ENCODE measurements at places on chromosomes 6 and 20. TPM values are rescaled to one million over a fixed set of nuclear protein-coding genes. Genes with fewer than 3 reads are reported as not detected.

DNA sequence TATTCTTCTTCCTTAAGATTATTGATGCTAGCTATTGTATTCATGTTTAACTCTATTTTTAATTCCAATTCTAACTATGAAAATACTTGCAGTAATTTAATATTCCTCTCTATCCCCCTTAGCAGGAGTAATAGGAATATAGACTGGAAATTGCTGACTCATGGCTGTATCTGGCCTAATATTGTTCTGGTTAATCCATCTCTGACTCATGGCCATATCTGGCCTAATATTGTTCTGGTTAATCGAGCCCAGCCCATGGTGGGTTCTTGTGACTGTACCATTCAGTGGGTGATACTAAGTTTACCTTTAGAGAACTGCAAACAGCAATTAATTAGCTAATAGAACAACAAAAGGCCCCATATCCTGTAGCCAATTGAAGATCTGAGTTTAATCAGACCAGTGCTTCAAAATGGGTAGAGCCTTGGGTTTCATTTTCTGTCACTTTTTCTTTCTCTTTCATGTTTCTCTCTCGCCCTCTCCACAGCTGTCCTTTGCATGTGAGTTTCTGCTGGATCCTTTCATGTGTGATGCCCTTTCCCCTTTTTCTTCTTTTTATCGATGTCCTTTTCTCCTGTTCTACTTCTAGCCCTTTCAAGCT, 50.6 kb downstream of the SLC22A3 start:
- H3K4me1 ChIP-seq, result peaks cover 4% of the 10 kb centered on the region
- H3K27me3 ChIP-seq, result no peaks in the 10 kb centered on the region
- no peak overlapping the region for H3K4me3 ChIP-seq

GRCh38 chr6:170316071-170316470, 9.5 kb downstream of the FAM120B start:
- no peaks in the 10 kb centered on the region for H3K27me3 ChIP-seq
- H3K4me1 ChIP-seq, result peaks cover 10% of the 10 kb centered on the region
- DNase-seq, result no peak
- no peak overlapping the region for H3K4me3 ChIP-seq
- H3K27ac ChIP-seq, result no peak overlapping the region

GRCh38 chr6:3314176-3314575, 55.4 kb downstream of the PSMG4 start:
- no peaks in the 10 kb centered on the region for H3K27me3 ChIP-seq
- H3K4me3 ChIP-seq, result no peak overlapping the region
- peaks cover 9% of the 10 kb centered on the region for H3K4me1 ChIP-seq
- no peak overlapping the region for H3K27ac ChIP-seq
- DNase-seq, result no peak

DNA sequence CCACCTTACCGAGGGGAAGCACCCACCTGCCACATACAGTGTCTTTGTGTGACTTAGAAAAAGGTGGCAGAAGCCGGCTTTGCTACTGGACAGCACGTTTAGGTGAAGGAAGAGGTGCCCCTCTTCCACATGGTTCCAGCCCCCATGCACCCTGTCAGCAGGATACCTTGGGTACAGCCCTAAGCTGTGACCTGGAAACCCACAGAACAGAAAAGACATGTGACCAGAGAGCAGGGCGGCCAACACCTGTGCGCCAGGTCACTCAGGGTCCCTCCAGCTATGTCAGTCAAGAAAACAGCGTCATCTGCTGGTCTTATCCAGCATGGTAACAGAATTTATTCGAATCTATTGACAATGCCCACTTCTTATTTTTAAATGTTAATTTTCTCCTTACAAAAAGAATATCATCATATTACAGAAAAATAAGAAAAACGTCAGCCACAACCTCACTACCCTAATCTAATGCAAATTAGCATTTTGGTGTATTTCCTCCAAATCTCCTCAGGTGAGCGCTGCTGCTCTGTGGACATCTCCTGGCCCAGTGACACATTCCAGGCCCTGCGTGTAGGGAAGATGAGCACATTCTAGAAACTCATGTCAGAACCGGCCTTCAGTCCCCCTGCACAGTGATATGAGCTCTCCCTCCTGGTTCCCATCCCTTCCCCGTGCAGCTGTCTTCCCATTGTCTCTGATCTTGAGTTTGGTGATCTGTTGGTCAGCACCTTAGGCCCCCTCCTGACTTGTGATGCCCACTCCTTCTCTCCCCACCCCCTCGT, 37.2 kb downstream of the GTF2H5 start:
- DNase-seq, result no peak
- H3K36me3 ChIP-seq, result no peaks in the 10 kb centered on the region
- no peak overlapping the region for H3K4me3 ChIP-seq
- no peaks in the 10 kb centered on the region for H3K27me3 ChIP-seq

The C6orf58 gene
- 0.82 TPM for total RNA-seq

DNA sequence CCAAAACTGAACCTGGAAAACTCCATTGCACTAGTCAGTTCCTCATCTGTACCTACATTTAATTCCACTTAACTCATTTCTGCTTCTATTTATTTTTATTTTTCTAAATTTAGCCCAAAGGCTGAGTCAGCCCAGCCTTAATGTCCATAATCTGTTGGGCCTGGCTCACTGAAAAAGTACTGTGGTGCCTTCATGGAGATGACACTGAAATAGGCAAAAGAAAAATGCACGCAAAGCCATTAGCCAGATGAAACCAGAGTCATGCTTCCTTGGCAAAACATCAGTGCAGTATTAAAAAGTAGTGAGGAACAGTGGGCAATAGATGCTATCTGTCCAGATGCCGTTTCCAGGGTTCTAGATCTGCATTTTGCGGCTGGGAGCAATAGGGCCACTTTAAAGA, 14.7 kb upstream of the PLCB4 start:
- no peak overlapping the region for H3K27ac ChIP-seq
- no peak overlapping the region for H3K4me3 ChIP-seq
- no peaks in the 10 kb centered on the region for H3K27me3 ChIP-seq

DNA sequence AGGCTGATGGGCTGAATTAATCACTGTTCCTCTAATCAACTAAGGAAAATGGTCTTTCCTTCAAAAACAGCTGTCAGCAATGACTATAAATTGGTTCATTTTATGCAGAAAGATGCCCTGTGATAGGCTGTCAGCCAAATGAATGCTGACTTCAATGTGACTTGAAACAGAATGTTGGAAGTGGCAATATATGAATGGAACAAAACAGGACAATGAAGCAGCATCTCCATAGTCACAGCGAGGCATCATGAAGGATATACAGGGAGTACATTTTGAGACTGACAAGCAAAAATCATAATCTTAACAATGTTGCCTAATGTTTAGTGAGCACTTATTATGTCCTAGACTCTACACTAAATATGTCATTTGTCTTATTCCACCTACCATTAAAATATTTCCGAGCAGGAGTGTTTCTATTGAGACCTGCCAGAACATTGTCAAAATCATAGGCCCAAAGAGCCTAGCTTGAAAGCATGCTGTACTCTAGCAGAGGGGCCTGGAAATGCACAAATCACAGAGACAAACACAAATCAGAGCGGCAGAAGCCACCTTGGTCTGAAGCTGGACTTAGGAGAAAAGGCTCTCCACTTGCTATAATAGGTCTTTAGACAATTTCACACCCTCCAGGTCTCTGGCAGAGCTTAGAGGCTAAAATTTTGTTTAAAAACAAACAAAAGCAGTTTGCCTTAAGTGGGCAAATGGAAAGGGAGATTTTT, 63.3 kb downstream of the FAM50B start:
- H3K4me3 ChIP-seq, result no peak overlapping the region
- H3K4me1 ChIP-seq, result peaks cover 31% of the 10 kb centered on the region
- no peak overlapping the region for H3K27ac ChIP-seq
- peaks cover 37% of the 10 kb centered on the region for H3K27me3 ChIP-seq

- no peak for DNase-seq
- H3K27ac ChIP-seq, result no peak overlapping the region
- H3K4me3 ChIP-seq, result no peak overlapping the region
- H3K27me3 ChIP-seq, result no peaks in the 10 kb centered on the region
These were observed 244.6 kb upstream of the FOXQ1 start for GRCh38 chr6:1067346-1067745.

DNA sequence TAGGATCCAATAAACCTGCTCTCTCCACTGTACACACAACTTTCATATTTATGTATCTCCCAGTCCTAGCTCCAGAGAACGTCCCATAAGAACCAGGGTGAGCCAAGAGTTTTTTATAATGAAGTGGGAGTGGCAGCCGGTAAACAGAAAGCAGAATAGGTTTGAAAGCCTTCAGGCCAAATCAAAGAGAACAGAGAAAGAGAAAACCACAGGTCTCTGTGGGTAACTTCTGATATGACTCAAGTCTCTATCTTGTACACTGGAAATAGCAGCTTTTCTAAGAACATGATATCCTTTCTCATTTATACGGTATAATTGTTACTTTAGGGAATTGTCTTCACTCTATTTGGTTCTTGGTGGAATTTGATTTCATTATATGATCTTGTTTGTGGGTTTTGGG, 273.6 kb downstream of the PACRG start:
- DNase-seq, result no peak
- H3K27me3 ChIP-seq, result no peaks in the 10 kb centered on the region
- no peaks in the 10 kb centered on the region for H3K4me1 ChIP-seq

- peaks cover 3% of the 10 kb centered on the region for H3K36me3 ChIP-seq
- H3K4me1 ChIP-seq, result peaks cover 5% of the 10 kb centered on the region
These were observed 91.7 kb downstream of the MTFR2 start for GRCh38 chr6:136158387-136158821.

GRCh38 chr20:5056801-5057599, 55.7 kb upstream of the SLC23A2 start:
- peak; percentile 57 for DNase-seq
- peak overlapping the region; percentile 83 for H3K27ac ChIP-seq
- H3K27me3 ChIP-seq, result no peaks in the 10 kb centered on the region
- no peaks in the 10 kb centered on the region for H3K36me3 ChIP-seq
- H3K4me3 ChIP-seq, result peak overlapping the region; percentile 10

The GNAS-AS1 gene
- total RNA-seq, result 3.8 TPM

The SSTR4 gene
- not detected for total RNA-seq

The COL19A1 gene
- not detected for total RNA-seq

The GNMT gene
- total RNA-seq, result 1.5 TPM

The NKX2-2 gene
- not detected for total RNA-seq

DNA sequence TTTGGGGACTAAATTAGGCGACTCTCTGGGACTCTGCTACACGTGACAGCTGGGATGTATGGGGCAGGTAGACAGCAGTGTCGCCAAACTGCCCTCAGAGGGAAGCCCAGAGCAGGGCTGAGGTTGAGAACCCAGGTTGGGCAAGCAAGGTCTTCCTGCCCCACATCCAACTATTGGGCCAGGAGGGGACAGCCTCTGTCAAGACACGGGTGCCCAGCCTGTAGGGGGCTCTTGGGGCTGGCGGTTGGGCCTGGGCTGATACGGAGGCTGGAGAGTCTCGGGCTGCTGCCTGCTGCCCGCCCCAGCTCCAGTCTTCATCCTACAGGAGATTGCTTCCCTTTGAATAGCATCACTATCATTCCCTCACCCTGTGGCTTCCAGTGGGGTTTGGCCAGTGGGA, 33.3 kb downstream of the CPNE5 start:
- no peak for DNase-seq
- peak overlapping the region; percentile 70 for H3K27ac ChIP-seq
- peaks cover 42% of the 10 kb centered on the region for H3K4me1 ChIP-seq
- no peaks in the 10 kb centered on the region for H3K36me3 ChIP-seq
- H3K27me3 ChIP-seq, result no peaks in the 10 kb centered on the region

The PCNA gene
- total RNA-seq, result 314 TPM

- DNase-seq, result no peak
- peaks cover 33% of the 10 kb centered on the region for H3K27me3 ChIP-seq
- no peaks in the 10 kb centered on the region for H3K4me1 ChIP-seq
- no peaks in the 10 kb centered on the region for H3K36me3 ChIP-seq
- H3K27ac ChIP-seq, result no peak overlapping the region
- H3K4me3 ChIP-seq, result peak overlapping the region; percentile 64
These were observed 44.5 kb upstream of the GJE1 start for GRCh38 chr6:142087950-142088857.

The SYCP2 gene
- 2.3 TPM for total RNA-seq

DNA sequence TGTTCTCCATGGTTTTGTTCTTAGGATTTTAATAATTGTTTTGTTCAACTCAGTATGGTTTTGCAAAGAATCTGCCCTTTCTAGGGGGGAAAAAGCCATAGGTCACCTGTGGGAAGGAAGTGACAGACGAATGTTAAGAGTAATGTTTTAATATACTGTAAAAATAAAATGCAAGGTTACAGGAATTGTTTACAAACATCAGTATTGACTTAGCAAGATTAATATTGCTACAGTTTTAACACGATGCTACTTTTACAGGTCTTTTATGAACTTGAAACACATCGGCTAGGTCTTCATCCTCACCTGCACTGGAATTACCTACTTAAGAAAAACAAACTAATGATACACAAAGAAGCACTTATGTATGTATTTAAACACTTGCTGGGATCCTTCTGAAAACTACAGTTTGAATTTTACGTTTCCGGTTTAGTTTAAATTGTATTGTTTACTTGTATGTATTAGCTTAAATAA, 1.7 kb upstream of the NKX2-4 start:
- H3K27me3 ChIP-seq, result peaks cover 83% of the 10 kb centered on the region
- no peak for DNase-seq
- peaks cover 3% of the 10 kb centered on the region for H3K4me1 ChIP-seq
- no peak overlapping the region for H3K27ac ChIP-seq

DNA sequence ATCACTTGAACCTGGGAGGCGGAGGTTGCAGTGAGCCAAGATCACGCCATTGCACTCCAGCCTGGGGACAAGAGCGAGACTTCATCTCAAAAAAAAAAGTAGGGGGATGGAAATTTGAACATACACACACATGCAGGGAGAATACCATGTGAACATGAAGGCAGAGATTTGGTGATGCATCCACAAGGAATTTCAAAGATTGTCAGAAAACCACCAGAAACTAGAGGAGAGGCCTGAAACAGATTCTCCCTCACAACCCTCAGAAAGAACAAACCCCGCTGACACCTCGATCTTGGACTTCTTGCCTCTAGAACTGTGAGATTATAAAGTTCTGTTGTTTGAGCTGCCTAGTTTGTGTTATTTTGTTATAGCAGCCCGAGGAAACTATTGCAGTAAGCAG, 125.5 kb downstream of the GPX5 start:
- H3K4me1 ChIP-seq, result peaks cover 10% of the 10 kb centered on the region
- peak overlapping the region; percentile 40 for H3K4me3 ChIP-seq
- no peak for DNase-seq

DNA sequence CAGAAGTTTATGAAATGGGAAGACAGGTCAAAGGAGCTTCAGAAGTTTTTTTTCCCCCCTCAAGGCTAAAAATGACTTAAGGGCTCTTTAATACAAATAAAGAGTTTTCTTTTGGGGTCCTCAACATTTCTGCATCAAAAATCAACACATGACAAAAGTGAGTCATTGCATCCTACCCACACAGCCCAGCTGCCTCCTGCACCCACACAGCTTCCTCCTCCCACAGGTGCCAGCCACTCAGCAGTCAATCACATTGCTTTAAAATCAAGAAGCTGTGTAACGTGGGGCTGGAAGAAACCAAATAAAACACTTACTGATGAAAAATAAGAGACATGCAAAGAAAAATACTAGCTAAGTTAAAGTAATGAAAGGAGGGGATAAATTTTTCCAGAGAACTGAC, 68.5 kb downstream of the MAP3K5 start:
- no peaks in the 10 kb centered on the region for H3K4me1 ChIP-seq
- no peak overlapping the region for H3K4me3 ChIP-seq

The ADGB gene
- not detected for total RNA-seq

- no peaks in the 10 kb centered on the region for H3K4me1 ChIP-seq
- peaks cover 5% of the 10 kb centered on the region for H3K27me3 ChIP-seq
- H3K27ac ChIP-seq, result no peak overlapping the region
- H3K36me3 ChIP-seq, result peaks cover 9% of the 10 kb centered on the region
- H3K4me3 ChIP-seq, result no peak overlapping the region
- no peak for DNase-seq
These were observed 15.2 kb upstream of the C6orf62 start for GRCh38 chr6:24734166-24734565.

The RSPO3 gene
- not detected for total RNA-seq

GRCh38 chr6:63663147-63663955, 27.7 kb downstream of the PHF3 start:
- no peak for DNase-seq
- H3K27me3 ChIP-seq, result no peaks in the 10 kb centered on the region
- H3K36me3 ChIP-seq, result no peaks in the 10 kb centered on the region
